ENCODE measurements at places on chromosomes 6 and 20. TPM values are rescaled to one million over a fixed set of nuclear protein-coding genes. Genes with fewer than 3 reads are reported as not detected.

Gene BTNL2
- not detected for total RNA-seq

Gene MAP7
- 14.2 TPM for total RNA-seq

Gene RGS17
- total RNA-seq: 0.29 TPM

Gene TMEM74B
- 1.1 TPM for total RNA-seq

Gene SLC22A16
- total RNA-seq: 2.9 TPM

Gene BPIFB3
- total RNA-seq: not detected

Gene DNAH8
- under 0.01 TPM for total RNA-seq

GRCh38 chr6:30480536-30481156 lies 8.7 kb upstream of the HLA-E start:
- H3K27me3 ChIP-seq: peaks cover 39% of the 10 kb centered on the region
- no peaks in the 10 kb centered on the region for H3K36me3 ChIP-seq
- no peak for DNase-seq
- H3K4me1 ChIP-seq: no peaks in the 10 kb centered on the region

DNA sequence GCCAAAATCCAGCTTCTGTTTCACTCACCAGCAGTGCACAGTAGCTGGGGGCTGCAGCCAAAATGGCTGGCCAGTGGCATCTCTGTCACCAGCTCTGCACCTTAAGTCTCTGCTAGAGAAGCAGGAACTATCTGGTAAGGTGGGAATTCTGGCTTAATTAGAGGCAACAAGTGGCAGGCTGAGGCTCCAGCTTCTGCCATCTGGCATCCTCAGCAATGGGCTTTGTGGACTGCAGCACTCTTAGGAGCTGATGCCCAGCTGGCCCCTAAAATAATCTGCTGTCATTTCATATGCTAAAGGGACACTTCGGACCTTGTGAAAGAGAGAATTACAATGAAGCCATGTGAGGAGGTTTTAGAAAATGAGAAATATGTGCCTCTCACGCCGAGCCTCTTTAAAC lies 4.6 kb upstream of the CLDN20 start:
- no peaks in the 10 kb centered on the region for H3K36me3 ChIP-seq
- no peak overlapping the region for H3K4me3 ChIP-seq
- H3K27me3 ChIP-seq: no peaks in the 10 kb centered on the region
- no peak for DNase-seq
- H3K27ac ChIP-seq: no peak overlapping the region
- no peaks in the 10 kb centered on the region for H3K4me1 ChIP-seq

- H3K27me3 ChIP-seq: no peaks in the 10 kb centered on the region
- H3K27ac ChIP-seq: no peak overlapping the region
- H3K4me3 ChIP-seq: no peak overlapping the region
- no peaks in the 10 kb centered on the region for H3K36me3 ChIP-seq
- no peaks in the 10 kb centered on the region for H3K4me1 ChIP-seq
Observed at GRCh38 chr6:165448210-165448609, 138.8 kb upstream of the C6orf118 start.

- no peaks in the 10 kb centered on the region for H3K36me3 ChIP-seq
- H3K4me3 ChIP-seq: no peak overlapping the region
- no peaks in the 10 kb centered on the region for H3K4me1 ChIP-seq
- DNase-seq: no peak
- no peak overlapping the region for H3K27ac ChIP-seq
- H3K27me3 ChIP-seq: no peaks in the 10 kb centered on the region
Observed at GRCh38 chr20:41631826-41632225, 13.6 kb upstream of the CHD6 start.

- no peak for DNase-seq
- no peaks in the 10 kb centered on the region for H3K4me1 ChIP-seq
- no peaks in the 10 kb centered on the region for H3K36me3 ChIP-seq
- no peak overlapping the region for H3K4me3 ChIP-seq
- no peaks in the 10 kb centered on the region for H3K27me3 ChIP-seq
Observed at GRCh38 chr20:43744966-43745730, 18.3 kb upstream of the GTSF1L start.

- DNase-seq: no peak
- H3K4me1 ChIP-seq: no peaks in the 10 kb centered on the region
- H3K4me3 ChIP-seq: no peak overlapping the region
- no peak overlapping the region for H3K27ac ChIP-seq
Observed at GRCh38 chr6:140209775-140210174, 835.3 kb upstream of the CITED2 start.

- H3K27me3 ChIP-seq: no peaks in the 10 kb centered on the region
- no peaks in the 10 kb centered on the region for H3K36me3 ChIP-seq
- H3K27ac ChIP-seq: peak overlapping the region; percentile 81
- H3K4me1 ChIP-seq: no peaks in the 10 kb centered on the region
- H3K4me3 ChIP-seq: peak overlapping the region; percentile 42
Observed at GRCh38 chr6:106097411-106098231, 11.5 kb downstream of the PRDM1 start.

DNA sequence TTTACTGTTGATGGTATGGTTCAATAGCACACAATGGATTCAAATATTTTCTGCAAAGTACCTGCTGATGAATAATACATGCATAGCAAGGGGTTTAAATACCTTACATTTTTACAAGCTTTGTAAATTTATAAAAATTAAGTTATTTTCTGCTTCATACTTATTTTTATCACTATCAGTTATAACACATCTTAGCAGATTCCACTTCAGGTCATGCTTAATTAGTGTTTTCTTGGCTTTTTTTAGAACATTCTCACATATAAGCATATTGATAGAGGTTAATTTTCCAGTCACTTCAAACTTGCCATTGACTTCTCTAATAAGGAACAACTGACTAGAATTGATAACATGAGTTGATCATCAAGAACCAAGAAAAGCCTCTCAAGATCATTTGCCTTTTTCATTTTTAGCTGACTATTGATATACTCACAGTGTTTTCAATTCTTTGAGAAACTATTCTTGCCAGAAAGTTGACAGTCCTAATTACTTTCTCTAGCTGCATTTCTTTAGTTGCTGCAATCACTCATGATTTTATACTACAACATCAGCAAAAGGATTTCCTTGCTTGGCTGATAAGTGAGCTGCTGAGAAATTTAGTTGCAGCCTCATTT lies 25.8 kb downstream of the PTCHD4 start:
- H3K4me3 ChIP-seq: no peak overlapping the region
- H3K27ac ChIP-seq: no peak overlapping the region
- H3K36me3 ChIP-seq: no peaks in the 10 kb centered on the region
- H3K4me1 ChIP-seq: no peaks in the 10 kb centered on the region

GRCh38 chr6:10522929-10523573 lies 1.9 kb downstream of the GCNT2 start:
- no peaks in the 10 kb centered on the region for H3K4me1 ChIP-seq
- H3K4me3 ChIP-seq: no peak overlapping the region
- no peaks in the 10 kb centered on the region for H3K27me3 ChIP-seq
- no peaks in the 10 kb centered on the region for H3K36me3 ChIP-seq

DNA sequence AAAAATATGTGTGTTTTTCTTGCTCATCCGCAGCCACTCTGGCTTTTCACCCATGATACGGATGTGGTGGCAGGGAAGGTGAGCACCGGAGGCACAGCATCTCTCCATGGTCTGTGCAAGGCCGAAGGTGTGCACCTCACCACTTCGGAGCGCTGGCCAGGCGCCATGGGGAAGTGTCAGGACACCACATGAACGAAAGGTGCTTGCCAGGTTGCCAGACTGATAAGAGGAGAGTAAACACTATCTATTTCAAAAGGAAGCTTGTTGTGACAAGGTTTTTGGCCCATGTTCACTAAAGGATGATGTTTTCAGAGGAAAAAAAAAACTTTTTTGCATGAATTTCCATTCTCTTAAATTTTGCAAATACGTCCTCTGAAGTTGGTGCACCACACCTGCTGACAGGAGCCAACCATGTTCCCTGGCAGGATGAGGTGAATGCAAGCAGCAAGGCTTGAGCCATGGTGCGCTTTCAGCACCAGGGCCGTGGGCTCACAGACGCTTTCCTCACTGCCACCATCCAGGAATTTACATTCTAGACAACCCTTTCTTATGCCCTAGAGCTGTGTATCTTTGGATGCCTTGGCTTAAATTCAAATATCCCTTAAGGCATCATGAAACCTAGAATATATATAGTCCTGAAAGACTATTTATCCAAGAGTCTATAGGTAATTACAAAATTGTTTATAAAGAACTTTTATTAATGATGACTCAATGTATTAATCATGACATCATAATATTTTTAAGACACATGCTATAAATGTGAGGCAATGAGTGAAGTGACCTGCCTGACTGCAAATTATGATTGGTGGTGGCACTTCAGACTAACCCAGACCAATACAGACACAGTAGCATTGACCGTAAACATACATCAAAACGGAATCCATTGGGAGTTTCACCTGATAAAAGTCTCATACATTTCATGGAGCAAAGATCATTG lies 234.5 kb downstream of the TFAP2A start:
- H3K4me1 ChIP-seq: no peaks in the 10 kb centered on the region
- no peak for DNase-seq
- no peak overlapping the region for H3K27ac ChIP-seq
- no peak overlapping the region for H3K4me3 ChIP-seq
- H3K27me3 ChIP-seq: no peaks in the 10 kb centered on the region

DNA sequence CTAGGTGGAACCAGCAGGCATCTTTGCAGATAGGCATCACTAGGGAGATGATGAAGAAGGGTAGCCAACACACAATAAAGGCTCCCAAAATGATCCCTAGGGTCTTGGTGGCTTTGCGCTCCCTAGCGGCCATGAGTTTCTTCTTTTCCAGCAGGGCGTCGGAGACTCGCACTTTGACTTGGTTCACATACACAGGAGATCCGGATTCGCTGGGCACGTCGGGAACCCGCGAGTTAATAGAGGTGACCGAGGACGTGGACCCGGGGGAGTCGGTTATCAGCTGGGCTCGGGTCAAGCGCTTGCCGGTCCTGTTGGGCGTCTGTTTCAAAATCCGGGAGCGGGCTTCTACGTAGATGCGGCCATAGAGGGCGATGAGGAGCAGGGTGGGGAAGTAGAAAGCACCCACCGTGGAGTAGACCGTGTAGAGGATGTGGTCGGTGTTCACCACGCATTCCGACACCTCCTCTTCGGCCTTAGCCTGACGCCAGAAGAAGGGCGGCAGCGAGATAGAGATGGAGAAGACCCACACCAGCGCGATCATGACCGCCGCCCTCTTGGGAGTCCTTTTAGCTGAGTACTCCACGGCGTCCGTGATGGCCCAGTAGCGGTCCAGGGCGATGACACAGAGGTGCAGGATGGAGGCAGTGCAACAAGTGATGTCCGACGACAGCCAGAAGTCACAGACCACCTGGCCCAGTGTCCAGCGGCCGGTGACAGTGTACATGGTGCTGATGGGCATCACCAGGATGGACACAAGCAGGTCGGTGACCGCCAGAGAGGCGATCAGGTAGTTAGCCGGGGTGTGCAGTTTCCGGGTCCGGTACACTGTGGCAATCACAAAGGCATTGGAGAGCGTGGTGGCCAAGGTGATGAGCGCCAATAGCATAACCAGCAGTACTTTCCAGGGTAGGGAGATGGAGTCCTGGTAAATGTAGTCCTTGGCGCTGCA lies 658 bp downstream of the HTR1B start:
- H3K4me3 ChIP-seq: peak overlapping the region; percentile 68
- no peak overlapping the region for H3K27ac ChIP-seq
- H3K4me1 ChIP-seq: no peaks in the 10 kb centered on the region
- no peak for DNase-seq

DNA sequence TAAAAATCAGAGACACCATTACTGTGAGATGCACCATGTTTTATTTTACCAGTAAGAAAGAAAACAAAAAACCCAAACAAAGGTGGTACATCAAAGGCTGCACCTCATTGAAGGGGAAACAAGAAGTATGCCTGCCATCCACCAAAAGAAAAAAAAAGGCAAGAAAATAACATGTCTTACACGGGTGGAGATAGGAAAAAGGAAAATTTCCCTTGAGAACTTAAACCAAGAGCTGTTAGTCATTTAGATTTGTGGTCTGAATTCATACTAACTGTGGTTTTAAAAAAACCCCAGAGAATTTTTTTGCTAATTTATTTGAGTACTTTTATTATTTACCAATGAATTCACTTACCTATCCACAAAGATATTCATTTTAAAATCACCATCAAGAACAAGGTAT lies 144.0 kb downstream of the LRRC1 start:
- H3K27me3 ChIP-seq: no peaks in the 10 kb centered on the region
- no peak for DNase-seq
- H3K4me3 ChIP-seq: no peak overlapping the region
- no peaks in the 10 kb centered on the region for H3K36me3 ChIP-seq

- no peak for DNase-seq
- no peaks in the 10 kb centered on the region for H3K4me1 ChIP-seq
- no peaks in the 10 kb centered on the region for H3K36me3 ChIP-seq
- H3K27ac ChIP-seq: peak overlapping the region; percentile 74
- no peaks in the 10 kb centered on the region for H3K27me3 ChIP-seq
Observed at GRCh38 chr20:4076671-4077070, 61.3 kb upstream of the RNF24 start.

DNA sequence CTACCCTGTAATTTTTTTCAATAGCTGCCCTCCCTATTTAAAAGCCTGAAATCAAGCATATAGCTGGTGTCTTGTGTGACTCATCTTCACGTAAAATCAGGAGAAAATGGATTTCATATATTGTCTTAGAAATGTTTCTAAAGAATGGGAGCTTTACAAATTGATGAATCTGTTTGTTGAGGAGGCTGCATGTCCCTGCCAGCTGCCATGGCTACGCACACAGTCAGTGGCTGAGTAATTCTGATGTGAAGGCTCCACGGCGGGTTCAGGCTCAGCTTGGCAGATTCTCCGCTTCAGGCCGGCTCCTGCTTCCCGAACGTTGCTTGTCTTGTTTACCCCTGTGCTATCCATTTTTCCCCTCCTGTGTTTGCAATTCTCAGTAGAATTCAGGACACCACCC lies 82.8 kb downstream of the CCDC170 start:
- DNase-seq: no peak
- no peaks in the 10 kb centered on the region for H3K4me1 ChIP-seq
- no peak overlapping the region for H3K27ac ChIP-seq
- no peaks in the 10 kb centered on the region for H3K27me3 ChIP-seq
- no peaks in the 10 kb centered on the region for H3K36me3 ChIP-seq

DNA sequence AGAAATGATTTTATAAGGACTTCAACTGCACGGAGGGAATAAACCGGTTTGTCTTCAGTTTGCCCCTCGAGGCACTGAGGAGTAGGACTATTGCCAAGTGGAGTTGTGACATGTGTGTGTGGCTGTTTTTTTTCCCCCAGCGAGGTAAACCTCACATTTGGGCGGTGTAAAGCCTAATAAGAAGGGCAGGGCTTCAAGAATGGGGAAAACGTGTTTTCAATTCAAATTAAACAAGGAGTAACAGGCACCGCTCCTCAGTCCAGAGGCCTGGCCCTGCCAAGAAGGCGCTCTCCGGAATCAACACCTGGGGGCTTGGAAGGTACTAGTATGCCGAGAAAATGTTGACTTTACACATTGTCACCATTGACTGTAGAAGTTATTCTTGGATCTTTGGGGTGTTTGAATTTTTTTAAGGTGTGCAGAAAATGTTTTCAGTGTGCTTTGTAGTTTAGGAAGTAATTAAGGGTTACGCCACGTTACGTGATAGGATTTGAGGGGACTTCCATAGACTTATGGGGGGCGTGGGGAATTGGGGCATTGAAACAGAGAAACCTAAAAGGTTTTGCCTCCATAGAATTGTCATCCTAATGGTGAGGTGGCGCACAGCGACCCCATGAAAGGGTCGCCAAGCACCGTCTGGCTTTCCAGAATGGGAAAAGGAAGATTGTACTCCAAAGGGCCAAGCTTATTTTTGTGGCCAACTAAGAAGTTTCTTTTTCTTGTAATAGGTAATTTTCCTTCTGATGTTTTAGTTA lies 791 bp downstream of the ADGRG6 start:
- H3K27me3 ChIP-seq: no peaks in the 10 kb centered on the region
- H3K4me1 ChIP-seq: no peaks in the 10 kb centered on the region
- H3K27ac ChIP-seq: peak overlapping the region; percentile 54
- peak; percentile 36 for DNase-seq
- peak overlapping the region; percentile 62 for H3K4me3 ChIP-seq
- no peaks in the 10 kb centered on the region for H3K36me3 ChIP-seq
